ENCODE measurements at places on chromosomes 11 and 22.

GRCh38 chr11:59479906-59480305 is 6.8 kb downstream of the OR4D10 start:
- DNase-seq = no peak

DNA sequence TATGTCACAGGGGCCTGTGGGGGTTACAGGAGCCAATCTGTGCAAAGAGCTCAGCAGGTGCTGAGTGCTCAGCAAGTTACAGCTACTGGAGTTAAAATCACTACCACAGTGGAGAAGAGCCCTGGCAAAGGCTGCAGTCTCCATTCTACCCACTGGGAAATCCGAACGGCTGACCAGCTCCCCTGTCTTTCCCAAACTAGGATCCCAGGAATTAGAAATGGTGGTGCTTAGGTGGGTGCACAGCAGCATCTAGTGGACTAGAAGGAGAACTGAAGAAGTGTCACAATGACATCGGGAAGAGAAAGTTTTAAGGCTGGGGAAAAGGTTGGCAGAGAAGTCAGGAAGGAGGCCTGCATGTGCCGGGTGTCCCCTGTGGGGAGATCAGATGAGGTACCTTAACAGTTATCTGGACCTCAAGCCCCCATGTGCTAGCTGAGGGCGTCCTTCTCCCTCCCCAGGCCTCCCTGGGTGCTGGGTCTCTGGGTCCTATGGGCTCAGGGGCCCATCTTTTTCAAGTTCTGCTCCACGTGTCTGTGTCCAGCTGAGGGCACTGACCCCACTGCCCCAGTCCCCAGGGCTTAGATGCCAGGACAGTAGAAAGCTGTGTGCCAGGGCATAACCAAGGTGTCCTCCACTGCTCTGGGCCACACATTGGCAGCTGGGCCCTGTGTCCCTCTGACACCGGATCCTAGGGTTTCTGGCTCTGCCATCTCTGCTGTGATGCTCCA is 1.9 kb downstream of the PIWIL3 start:
- peak; percentile 22 for DNase-seq

DNA sequence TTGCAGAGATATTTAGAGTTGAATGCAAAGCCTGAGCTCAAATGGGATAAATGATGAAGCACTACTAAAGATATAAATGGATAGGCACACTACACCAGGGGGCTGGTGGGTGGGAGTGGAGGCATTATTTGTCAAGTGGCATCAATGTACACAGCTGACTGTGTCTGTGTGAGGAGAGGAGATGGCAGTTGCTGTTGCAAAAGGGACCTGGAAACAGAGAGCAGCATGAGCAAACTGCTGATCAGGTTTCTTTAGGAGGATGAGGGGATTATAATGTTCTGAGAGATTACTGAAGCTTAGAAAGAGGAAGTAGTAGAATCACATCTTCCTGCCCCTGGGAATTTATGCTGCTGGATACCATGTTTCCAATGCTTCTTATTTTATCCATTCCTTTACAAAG is 39.4 kb upstream of the LIN7C start:
- DNase-seq = no peak

- DNase-seq = no peak
These were observed 55.8 kb upstream of the TREH start for GRCh38 chr11:118735203-118735602.

DNA sequence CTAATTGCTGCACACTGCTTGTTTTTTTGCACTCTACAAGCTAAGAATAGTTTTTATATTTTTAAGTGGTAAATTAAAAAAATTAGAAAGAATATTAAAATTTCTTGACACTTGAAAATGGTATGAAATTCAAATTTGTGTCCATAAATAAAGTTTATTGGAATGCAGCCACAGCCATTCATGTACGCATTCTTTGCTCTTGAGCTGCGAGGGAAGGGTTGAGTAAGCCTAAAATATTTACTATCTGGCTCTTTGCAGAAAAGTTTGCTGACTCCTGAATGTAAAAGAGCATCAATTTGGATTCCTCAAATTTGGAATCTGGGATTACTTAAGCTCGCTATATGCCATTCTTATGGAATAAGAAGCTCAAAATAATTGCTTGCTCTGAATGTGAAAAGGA is 3.4 kb upstream of the ADAMTS8 start:
- peak; percentile 59 for DNase-seq

DNA sequence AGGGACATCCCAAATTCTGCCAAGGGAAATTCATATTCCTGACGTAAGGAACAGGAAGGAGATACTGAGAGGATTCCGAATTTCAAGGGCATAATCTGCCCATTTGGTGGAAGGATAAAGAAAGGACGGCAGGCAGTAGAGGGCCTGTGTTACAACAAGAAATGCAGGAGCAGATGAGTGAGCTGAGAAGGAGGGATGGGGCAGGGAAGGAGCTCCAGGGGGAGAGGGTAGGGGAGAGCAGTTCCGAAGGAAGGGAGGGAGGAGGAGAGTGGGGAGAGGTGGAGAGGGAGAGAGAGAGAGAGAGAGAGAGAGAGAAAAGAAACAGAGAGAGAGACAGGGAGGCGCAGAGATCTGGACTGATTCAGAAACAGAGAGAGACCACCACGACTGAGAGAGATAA is 843 bp downstream of the OPCML start:
- no peak for DNase-seq

DNA sequence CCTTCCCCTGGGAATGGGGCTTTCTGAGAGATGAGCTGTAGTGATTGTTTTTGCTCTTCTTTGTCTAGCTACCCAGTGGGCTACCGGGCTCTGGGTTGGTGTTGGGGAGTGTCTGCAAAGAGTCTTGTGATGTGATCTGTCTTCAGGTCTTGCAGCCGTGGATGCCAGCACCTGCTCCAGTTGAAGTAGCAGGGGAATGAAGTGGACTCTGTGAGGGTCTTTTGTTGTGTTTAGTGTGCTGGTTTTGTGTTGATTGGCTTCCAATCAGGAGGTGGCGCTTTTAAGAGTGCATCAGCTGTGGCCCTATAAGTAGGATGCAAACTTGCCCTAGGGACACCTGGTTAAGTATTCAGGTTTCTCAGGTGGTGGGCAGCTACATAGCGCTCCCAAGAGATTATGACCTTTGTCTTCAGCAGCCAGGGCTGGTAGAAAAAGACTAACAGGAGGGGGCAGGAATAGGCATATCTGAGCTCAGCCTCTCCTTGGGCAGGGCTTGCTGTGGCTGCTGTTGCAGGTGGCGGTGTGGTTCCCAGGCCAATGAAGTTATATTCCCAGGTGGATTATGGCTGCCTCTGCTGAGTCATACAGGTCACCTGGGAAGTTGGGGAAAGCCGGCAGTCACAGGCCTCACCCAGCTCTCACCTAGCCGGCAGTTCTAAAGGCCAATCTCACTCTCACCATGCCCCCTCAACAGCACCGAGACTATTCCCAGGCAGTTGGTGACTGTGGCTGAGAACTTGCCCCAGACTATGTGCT is 315.7 kb upstream of the C11orf87 start:
- DNase-seq = no peak

- no peak for DNase-seq
These were observed 5.8 kb downstream of the MAPK8IP2 start for GRCh38 chr22:50606165-50606945.

DNA sequence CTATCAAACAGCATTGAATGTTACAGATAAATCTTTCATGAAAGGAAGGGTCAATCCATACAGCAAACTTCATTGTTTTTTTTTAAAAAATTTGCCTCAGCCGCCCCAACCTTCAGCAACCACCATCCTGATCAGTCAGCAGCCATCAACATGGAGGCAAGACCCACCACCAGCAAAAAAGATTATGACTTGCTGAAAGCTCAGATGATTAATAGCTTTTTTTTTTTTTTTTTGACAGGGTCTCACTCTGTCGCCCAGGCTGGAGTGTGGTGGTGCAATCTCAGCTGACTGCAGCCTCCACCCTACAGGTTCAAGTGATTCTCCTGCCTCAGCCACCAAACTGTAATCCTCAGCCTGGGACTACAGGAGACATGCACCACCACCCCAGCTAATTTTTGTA is 18.0 kb upstream of the CD3E start:
- DNase-seq = no peak

- no peak for DNase-seq
These were observed 802.0 kb downstream of the KCNA4 start for GRCh38 chr11:29214833-29215232.

GRCh38 chr11:46603704-46604308 is 10.0 kb upstream of the AMBRA1 start:
- no peak for DNase-seq

DNA sequence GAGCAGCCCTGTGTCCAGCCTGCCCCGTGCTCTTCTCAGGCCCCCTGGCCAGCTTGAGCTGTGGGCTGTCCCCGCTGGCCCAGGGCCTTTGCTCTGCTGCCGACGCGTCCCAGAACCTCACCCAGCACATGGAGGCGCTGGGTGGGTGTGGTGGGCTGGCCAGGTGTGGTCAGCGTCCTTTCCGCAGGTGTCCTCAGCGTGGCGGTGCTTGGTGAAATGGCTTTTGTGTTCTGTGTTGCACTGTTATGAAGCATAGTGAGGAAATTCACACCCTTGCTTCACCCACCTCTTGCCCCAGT is 37.4 kb downstream of the GRAMD4 start:
- DNase-seq = no peak

GRCh38 chr11:72951193-72951592 is 137.0 kb downstream of the ATG16L2 start:
- DNase-seq = no peak

GRCh38 chr22:40123387-40123786 is 54.3 kb upstream of the TNRC6B start:
- DNase-seq = no peak

GRCh38 chr11:102843489-102843888 is at the start of gene MMP3:
TSS of gene MMP3 (minus strand) at chr11:102843609. CDS start at chr11:102843546, 63 bp downstream.
- peak; percentile 75 for DNase-seq

DNA sequence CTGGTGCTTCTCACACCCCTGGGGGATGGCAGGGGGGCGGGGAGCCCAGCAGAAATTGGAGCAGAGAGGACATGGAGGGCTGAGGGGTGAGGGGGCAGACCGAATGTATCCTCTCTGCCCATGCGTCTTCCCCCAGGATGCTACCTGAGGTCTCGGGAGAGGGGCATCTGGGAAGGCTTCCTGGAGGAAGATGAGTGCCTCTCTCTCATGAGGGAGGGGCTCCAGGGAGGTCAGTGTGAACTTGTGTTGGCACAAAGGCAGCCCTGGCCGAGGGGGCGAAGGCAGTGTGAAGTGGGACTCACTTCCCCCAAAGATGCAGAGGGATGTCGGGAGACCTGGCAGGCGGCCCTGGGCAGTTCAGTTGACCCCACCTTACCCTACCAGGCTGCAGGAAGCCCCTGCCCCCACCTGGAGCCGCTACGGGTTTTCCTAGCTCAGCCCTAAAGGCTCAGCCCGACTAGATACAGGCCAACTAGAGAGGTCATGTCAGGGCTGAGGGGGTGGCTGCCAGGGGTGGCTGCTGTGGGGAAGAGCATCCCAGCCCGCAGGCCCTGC is 10.4 kb downstream of the ASCL2 start:
- no peak for DNase-seq

GRCh38 chr11:128246810-128247594 is 340.4 kb downstream of the ETS1 start:
- peak; percentile 81 for DNase-seq

- peak; percentile 28 for DNase-seq
These were observed 15.2 kb downstream of the PRR33 start for GRCh38 chr11:1876361-1877063.

DNA sequence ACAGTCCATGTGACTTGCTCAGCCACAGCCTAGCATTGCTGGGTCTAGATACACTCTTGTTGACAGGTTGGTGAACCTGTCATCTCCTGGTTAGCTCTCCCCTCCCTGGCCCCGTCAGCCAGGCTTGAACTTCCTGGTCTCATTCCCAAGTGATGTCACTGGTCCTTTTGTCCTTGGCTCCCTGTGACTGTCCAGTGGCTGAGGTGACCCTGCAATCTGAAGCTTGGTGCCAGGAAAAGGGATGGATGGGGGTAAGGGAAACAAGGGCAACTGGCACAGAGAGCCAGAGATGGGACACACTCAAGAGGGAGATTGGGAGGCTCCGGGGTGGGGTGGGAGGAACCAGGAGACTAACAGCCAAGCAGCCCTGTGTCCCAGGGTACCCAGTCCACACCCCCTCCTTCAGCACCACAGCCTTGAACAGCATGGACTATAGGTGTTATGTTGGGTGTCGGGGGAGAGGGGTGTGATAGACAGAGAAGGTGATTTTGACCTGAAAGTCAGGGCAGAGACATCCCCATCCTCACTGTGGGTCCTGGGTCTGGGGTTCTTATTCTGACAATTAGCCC is 63.8 kb upstream of the THY1 start:
- DNase-seq = no peak

- peak; percentile 9 for DNase-seq
These were observed 377.3 kb upstream of the CCDC90B start for GRCh38 chr11:83663446-83663845.

- peak; percentile 59 for DNase-seq
These were observed 644 bp downstream of the SPTY2D1 start for GRCh38 chr11:18633256-18634139.

GRCh38 chr11:107731941-107732688 is 20.3 kb upstream of the SLN start:
- peak; percentile 29 for DNase-seq

GRCh38 chr22:33224841-33225240 is 166.7 kb upstream of the SYN3 start:
- no peak for DNase-seq

GRCh38 chr11:83721263-83721662 is 435.1 kb upstream of the CCDC90B start:
- peak; percentile 11 for DNase-seq

DNA sequence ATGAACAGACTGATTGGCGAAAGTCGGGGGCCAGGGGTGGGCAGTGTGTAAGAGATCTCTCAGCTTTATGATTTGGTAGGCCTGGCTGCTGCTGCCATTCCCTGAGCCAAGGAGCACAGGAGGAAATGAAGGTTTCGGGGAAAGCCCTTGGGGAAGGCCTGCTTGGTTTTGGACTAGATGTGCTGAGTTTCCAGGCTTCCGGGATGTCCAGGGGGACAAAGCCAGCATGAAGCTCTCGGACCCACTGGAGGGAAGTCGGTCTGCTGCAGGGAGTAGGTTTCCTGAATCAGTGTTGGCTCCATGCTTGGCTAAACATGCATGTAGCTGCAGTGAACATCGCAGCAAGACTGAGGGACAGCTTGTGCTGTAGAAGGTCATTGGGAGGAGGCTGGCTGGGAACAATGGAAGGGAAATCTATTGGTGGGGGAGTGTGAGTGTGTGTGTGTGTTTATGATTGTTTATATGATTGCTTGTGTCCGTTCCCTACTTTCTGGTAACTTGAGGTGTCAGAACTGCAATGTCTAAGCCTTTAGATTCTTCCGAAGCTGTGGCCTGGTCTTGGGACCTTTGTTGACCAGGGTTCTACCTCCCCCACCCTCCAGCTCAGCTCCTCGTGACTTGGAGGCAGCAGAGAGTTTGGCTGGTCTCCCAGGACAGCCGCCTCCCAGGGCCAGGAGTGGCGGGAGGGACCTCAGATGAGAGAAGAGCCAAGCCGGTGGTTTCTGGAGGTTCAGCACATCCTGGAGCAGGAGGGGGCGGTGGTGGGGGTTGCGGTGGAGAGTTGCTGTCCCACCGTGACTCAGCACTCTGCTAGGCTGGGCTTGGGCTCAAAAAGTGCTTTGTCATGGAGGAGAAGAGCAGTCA is 4.0 kb upstream of the FTH1 start:
- DNase-seq = peak; percentile 100

- no peak for DNase-seq
These were observed 48.2 kb downstream of the MOB2 start for GRCh38 chr11:1438261-1438966.

GRCh38 chr11:121337078-121337477 is 44.5 kb downstream of the SC5D start:
- no peak for DNase-seq
